ENCODE measurements at places on chromosomes 6 and 20.
A peak's percentile ranks its signal among the peaks of the same experiment; 100 is the strongest.

DNA sequence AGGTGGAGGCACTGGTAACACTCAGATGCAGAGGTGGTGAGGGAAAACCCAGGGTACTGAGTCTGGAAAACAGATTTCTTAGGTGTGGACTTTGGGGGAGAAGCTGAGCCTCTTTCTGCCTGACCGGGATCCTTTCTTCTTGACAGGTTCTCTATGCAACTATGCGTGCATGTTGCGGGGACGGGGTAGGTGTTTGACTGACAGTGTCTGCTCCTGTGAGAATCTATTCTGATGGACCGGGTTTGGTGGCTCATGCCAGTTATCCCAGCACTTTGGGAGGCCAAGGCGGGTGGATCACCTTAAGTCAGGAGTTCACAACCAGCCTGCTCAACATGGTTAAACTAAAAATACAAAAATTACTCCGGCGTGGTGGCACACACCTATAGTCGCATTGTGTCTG is 27.9 kb upstream of the ID1 start:
- no peak for DNase-seq

DNA sequence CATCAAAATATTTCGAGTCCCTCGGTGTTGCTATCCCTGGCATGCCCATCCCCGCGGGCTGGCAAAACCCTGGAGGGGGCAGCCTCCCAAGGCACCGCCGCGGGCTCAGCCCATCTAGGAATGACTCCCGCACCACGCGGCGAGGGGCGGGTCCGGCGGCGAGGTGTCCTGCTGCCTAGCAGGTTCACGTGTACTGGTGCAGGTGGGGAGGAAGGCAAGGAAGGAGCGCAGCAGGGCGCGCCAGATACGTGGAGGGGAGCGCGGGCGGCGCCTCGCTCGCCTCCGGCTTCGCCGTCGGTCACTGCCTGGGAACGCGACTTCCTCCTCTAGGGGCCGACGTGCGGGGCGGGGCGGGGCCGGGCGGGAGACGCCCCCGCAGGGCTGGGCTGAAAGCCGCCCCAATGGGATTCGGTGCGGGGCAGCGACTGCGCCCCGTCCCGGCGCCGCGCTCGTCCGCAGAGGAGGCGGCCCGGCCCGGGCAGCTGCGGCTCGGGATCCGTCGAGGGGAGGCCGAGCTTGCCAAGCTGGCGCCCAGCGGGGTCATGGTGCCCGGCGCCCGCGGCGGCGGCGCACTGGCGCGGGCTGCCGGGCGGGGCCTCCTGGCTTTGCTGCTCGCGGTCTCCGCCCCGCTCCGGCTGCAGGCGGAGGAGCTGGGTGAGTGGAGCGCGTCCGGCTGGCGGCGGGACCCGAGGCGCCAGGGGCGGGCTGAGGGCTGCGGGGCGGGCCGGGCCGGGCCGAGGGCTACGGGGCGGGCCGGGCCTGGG is at the start of gene DCBLD1:
TSS of gene DCBLD1 (plus strand) at position 435 of the 764 bp plus-strand sequence. CDS start at position 543, 108 bp downstream.
- DNase-seq: peak; percentile 47

DNA sequence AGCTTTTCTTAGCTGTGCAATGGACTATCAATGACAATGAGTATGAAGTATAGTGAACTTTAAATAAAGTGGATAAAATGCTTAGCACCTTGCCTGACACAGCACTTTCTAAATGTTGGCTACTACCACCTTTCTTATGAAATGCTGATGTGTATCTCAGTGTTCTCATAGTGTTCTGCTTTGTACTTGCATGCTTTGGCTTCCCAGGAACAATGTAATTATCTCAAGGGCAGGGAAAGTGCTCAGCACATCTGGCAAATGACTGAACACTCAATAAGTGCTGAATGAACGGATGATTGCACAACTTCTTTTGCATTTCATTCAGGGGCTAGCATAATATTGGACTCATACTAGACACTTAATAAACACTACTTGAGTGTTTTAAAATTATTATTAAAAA is 28.2 kb upstream of the NOX3 start:
- no peak for DNase-seq

DNA sequence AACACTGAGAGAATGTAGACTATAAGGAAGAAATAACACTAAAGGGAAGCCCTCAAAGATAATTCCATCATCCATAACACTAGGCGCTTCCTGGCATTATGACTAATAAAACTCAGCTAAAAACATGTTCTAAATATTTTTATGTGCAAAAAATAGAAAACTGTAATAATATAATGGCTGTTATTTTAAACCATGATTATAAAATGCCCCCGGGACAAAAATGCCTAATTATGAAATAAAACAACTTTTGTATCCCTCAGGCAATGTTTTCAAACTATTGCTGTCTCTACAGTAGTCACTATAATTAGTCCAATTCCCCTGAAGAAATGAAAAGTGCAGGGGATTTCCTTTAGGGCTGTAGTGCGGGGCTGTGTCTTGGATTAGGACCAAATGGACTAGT is 242.4 kb downstream of the RNF144B start:
- no peak for DNase-seq

- DNase-seq: no peak
Measured at GRCh38 chr6:85047818-85048217, 283.4 kb upstream of the TBX18 start.

- no peak for DNase-seq
Measured at GRCh38 chr6:76397966-76398365, 325.5 kb upstream of the IMPG1 start.

GRCh38 chr20:5621305-5621704 is 128.9 kb upstream of the SHLD1 start:
- DNase-seq: no peak

- no peak for DNase-seq
Measured at GRCh38 chr6:128367437-128367836, 153.0 kb downstream of the PTPRK start.

DNA sequence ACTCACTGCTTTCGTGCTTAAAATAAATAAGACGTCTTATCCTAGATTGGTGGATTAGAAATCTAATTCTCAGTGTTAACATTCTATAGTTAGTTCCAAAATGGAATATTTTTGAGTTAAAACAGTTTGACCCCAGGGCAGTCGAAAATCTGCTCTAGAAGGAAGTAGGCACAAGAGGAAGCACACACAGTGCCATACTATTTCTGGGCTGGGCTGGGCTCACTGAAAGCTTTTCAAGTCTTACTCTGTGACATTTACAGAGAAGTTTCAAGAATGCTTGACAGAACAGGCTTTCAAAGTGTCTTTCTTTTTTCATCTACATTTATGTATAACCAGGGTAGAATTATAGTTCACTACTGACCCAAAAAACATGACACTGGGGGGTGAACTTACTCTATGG is 209.8 kb downstream of the SOD2 start:
- DNase-seq: no peak

DNA sequence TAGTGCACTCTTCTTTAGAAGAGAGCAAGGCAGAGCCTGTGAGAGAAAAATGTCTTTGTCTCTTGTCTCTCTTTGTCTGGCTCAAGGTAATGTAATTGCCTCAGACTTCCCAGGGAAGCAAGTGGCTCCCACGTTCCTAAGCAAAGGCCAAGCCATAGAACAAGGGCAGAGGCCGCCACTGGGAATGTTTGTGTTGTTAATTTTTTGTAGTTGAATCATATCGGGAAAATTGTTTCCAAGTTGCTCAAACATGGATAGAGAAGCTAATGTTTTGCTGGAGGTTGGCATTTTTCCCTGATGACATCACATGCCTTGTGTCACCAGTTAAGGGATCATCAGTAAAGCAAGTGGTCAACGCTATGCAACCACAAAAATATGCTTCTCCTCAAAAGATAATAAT is 211.5 kb upstream of the FOXA2 start:
- DNase-seq: no peak

DNA sequence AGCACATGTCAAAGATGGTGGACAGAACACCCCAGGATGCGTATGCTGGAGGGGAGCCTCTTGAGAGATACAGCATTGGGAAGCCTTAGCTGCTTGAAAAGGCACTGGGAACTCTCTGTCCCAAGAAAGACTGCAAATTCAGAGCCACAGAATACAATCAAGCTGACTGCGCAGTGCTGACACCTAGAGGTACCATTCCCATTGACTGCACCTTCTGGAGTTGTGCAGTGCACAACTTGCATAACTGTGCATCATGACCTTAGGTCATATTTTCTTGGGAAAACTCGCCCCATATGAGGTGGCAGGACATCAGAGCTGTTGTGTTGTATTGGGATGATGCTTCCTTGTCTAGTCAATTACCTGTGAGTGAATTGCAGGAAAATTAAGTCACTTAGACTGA is 646.5 kb upstream of the NOX3 start:
- DNase-seq: no peak

All from mesothelial cell of epicardium (in vitro differentiated cells).